ENCODE measurements at places on chromosomes 16 and 17.

GRCh38 chr17:2924211-2924610 lies 128.0 kb downstream of the RAP1GAP2 start:
- DNase-seq = no peak

DNA sequence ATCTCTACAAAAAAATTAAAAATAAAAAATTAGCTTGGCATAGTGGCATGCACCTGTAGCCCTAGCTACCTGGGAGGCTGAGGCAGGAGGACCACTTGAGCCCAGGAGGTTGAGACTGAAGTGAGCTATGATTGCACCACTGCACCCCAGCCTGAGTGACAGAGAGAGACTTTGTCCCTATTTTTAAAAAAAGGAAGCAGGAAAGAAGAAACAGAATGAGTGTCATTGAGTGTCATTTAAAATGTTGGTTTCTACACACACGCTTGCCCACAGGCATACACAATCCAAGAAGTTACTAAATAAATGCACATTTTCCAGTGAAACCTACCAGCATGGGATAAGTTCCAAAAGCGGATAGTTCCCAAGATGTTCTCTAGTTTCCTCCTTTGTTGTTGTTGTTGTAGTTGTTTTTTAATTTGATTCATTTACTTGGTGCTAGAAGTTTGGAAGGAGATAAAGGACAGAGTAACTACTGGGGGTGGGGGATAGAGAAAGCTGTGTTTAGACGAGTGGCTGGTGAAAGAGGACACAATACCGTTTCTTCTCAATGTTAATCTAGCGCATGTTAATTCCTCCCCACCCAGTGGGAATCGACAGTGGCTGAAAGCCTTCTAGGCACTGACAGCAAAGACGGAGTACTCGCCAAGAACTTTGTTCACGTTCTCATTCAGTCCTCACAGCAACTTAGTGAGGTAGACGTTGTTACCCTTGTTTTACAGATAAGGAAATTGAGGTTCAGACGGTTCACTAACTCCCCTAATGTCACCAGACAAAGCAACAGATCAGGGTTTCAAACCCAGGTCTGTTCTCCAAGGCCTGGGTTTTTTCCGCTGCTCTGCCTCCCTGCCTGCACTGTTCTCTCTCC lies 17.3 kb downstream of the MRPS23 start:
- no peak for DNase-seq

DNA sequence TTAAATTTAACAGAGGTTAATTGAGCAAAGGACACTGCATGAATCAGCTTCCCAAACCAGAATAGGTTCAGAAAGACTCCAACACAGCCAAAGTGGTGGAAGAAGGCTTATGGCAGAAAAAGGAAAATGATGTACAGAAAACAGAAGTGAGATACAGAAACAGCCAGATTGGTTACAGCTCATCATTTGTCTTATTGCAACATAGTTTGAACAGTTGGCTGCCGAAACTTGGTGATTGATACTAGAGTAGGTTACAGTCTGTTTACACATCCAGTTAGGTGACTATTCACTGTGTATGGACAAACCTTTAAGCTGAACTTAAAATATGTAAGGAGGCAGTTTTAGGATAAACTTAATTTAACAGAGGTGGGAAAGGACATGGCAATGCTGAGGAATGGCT lies 18.3 kb downstream of the TMEM100 start:
- DNase-seq = no peak

DNA sequence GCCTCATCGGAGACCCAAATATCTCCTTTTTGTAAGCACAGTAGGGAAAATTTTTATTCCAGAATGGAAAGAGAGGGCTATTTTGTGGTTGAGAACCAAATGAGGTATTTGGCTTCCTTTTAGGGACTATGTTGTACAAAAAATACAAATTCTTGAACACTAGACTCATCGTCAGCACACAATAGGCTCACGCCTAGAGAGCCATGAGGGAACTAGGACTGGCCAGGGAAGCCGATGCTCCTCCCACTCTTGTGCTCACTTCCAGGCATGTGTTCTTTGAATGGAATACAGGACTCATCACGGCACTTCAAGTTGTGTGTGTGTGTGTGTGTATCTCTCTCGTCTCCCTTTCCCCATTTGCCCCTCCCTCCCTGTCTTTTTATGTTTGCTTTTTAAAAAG lies 17.8 kb upstream of the BLMH start:
- no peak for DNase-seq

DNA sequence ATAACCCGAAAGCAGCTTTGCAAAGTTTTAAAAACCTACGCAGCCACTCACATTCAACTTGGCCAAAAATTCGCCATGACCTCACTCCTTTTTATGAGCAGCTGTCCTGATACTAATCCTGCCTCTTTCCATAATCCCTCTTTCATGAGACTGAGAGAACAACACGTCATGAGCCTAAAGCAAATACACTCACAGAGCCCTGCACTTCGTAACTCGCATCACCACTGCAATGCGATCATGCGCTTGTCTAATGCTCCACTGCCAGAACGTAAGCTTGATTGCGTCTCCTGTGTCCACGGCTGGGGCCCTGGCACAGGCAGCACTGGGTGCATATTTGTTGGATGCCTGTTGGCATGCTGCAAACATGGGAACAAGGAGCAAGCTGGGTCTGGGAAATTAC lies 36.2 kb downstream of the CDRT4 start:
- DNase-seq = no peak
